ENCODE measurements at places on chromosomes 16 and 17.

DNA sequence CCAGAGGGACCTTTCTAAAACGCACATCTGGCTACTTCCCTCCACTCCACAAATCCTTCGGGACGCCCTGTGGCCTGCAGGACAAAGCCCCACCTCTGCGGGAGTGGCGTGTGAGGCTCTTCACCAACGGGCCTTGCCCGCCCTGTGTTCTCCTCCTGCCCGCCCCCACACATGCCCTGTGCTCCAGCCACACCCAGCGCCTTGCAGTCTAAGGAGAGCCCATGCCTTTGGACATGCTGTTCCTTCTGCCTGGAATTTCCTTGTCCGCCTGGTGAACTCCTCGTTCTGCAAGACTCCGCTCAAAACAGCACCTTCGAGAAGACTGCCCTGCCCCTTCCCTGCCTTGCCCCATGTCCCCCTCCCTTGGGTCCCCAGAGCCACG lies 7.4 kb downstream of the ELOB start:
- no peak for DNase-seq

- DNase-seq: no peak
Observed at GRCh38 chr17:574061-574460, 140.6 kb downstream of the VPS53 start.

- no peak for DNase-seq
Observed at GRCh38 chr16:4409081-4409932, 7.1 kb downstream of the CORO7 start.

- no peak for DNase-seq
Observed at GRCh38 chr17:877630-878029, 95.5 kb downstream of the MRM3 start.

- no peak for DNase-seq
Observed at GRCh38 chr17:79778504-79779083, 646 bp downstream of the CBX2 start.

DNA sequence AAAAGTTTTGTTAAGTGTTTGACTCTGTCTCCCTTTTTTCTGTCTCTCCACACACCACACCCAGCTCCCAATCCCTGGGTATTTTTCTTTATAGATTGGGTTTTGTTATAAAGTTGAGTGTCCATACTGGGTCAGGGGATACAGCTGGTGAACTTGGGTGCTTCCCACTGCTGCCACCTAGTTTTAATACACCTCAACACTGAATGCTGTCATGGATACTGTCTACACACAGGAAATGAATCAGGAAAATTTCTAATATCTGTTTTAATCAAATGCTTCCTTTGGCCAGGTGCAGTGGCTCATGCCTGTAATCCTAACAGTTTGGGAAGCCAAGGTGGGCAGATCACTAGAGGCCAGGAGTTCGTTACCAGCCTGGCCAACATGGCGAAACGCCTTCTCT lies 5.3 kb upstream of the TAOK1 start:
- no peak for DNase-seq

DNA sequence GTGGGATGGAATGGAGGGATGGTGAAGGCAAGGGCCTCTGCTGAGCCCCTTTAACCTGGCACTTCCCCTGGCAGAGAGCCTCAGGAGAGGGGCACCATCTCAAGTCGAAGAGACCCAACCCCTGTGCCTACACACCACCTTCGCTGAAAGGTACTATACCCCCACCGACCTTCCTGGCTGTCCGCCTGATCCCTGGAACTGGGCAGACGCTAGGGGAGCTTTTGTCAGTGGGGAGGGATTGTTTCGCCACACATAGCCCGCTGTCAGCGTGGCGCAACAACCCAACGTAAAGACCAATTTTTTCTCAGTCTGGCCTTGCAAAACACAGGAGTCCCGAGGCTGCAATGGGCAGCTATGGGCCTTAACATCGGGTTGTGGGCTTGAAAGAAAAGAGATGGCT lies 3.1 kb downstream of the PPP1R1B start:
- DNase-seq: no peak

- no peak for DNase-seq
Observed at GRCh38 chr17:70208080-70208794, 38.9 kb downstream of the KCNJ2 start.

DNA sequence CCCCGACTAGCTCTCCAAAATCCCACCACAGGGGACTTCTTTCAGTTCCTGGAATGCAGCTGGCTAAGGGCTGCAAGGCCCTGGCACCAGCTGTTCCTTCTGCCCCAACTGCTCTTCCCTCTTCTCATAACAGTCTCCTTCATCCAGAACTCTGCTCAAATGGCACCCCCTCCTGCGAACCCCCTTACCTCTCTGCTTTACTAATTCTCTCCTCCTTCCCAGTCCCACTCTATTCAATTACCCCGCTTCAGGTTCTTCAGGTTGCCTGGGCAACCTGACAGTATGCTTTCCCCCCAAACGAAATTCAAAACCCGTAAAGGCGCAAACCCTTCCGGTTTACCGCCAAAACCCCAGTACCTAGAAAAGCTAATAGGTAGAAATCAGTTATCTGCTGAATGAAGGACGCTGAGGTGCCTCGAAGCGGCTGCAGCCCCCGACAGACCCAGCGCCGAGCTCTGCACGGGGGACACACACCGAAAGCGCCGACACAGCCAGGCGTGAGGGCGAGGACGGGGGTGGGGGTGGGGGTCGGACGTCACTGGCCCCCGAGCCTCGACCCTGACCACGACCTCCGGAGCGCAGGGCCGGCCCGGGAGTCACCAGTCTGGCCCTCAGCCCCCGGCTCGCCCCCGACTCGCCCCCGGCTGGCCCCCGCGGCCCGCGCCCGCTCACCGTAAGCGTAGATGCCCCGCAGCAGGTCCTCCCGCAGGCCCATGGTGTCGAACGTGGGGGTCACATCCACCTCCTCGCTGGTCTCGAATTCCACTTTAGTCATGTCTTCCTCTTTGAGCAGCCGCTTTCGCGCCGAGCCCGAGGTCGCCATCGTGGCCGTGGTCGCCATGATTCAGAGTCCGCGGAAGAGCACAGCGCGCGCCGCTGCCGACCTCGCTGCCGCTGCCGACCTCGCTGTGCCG lies 550 bp downstream of the EIF4A3 start:
- peak; percentile 30 for DNase-seq

DNA sequence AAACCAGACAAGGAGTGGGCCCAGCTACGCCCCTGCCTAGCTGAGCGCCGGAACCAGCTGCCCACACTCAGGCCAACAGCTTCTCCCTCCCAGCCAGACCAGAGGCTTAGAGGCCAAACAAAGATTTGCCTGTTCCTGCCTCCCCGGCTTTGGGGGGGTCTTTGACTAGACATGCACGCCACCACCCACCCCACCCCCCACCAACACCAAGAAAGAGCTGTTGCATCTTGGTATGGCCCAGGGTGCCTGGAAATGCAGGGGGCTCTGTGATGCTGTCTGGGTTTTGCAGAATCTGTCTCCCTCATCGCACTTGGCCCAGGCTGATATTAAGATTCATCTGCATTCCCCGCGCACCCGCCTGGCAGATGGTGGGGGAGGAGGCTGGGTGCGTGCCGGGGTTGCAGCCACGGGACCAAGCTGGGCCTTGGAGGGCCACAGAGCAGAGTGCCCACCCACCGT lies 1.3 kb upstream of the NXPH3 start:
- DNase-seq: no peak

DNA sequence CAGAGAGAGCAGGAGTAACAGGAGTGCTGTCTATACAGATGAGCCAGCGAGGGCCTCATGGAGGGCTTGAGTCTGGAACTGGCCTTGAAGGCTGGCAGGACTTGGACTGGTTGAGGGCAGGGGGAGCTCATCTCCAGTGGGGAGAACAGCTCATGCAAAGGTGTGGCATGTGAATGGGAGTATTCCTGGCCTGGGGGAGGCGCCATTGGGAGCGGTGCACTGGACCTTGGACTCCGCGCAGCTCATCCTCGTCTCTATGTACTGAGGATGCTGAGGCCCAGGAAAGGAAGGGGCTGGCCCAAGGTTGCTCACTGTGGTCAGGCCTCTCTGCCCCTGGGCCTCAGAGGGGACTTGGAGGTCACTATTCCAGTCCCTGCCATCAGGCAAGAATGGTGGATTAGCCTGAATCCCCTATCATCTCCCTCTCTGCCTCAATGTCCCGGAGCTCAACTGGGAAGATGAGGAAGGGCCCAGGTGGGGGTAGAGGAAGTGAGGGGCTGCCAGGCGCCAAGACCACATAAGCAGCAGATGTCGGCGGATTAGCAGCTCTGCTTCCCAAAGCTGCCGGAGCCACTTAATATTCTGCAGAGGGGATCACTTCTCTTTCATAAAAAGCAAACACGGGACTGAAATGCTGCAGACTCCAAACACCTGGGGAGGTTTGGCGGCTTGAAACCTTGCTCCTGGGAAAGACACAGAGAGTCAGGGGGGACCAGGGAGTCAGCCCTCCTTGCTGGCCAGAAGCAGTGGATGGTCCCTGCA lies 88.9 kb downstream of the SDK2 start:
- DNase-seq: no peak

GRCh38 chr16:55255733-55256282 lies 68.2 kb upstream of the IRX6 start:
- DNase-seq: no peak

- DNase-seq: no peak
Observed at GRCh38 chr17:34760931-34761495, 181.6 kb downstream of the TMEM132E start.

DNA sequence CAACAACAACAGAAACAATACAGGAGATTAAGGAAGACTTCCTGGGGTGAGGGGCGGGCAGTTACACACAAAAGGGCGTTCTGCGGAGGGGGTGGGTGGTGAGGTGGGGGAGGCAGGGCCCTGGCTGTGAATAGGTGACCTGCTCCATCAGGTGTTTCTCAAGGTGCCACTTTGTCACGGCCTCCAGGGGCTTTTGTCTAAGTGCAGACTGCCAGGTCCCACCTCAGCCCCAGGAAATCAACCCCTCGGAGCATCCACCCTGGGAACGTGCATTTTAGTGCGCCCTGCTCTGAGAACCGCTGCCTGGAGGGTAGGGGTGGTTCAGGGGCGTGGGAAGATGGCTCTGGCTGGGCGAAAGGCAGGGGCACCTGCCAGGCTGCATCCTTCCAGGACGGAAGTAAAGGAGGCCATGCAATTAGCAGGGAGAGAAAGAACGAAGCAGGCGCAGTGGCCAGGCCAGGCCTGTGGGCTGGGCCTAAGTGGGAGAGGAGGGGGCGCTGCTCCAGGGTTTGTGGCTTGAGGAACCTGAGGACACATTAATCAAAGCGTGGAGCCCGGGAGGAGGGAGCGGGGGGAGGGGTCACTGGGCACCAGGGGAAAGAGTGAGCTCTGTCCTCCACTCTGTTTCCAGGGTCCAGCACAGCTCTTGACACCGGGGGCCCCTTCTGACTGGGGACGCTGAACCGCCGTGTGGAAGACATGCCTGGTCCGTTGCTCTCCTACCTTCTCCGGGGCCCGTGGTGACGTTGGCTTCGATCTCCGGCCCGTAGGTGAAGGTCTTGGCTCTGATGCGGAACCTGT lies 49.4 kb upstream of the CDC42EP4 start:
- DNase-seq: no peak

DNA sequence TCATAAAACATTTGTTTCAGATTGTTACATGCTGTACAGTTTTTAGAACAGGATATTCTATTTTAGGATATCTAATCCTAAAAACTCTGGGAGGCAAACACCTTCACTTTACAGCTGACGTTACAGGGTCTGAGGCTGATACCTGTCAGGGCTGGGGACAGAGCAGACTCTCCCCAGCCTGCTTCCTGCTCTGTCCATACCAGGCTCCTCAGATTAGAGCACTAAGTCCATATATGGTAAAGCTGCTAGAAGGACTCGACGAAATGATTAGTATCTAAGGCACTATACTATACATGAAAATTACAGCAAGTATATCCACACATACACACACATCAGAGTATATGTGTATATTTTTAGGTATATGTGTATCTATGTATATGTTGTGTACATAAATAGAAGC lies 125.2 kb downstream of the ZFHX3 start:
- no peak for DNase-seq

- no peak for DNase-seq
Observed at GRCh38 chr16:11386791-11387546, 41.7 kb downstream of the RMI2 start.

DNA sequence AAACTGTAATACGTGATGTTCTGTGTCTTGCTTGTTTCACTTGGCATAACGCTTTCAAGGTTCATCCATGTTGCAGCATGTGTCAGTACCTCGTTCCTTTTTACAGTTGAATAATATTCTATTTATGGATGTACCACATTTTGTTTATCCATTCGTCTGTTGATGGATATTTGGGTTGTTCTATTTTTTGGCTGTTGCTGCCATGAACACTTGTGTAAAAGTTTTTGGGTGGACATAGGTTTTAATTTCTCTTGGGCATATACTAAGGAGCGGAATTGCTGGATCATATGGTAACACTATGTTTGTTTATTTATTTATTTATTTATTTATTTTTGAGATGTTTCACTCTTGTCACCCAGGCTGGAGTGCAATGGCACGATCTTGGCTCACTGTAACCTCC lies 137.0 kb downstream of the MSI2 start:
- DNase-seq: no peak

DNA sequence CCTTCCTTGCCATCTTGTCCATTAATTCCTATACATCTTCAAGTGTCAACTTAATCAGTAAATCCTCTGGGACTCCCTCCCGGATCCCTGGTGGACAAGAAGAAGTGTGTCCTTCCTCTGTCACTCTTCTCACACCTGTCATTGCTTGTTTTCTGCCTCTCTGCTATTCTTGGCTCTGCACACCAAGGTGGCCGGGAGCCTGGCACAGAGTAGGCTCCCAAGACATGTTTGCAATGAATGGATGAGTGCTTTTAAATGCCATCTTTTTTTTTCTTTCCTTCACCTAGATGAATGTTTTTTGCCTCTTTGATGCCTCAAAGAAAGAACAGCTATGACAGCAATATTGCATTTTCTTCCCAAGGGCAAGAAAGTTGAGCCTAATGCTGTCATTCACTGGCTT lies 58.0 kb upstream of the CLEC18A start:
- no peak for DNase-seq

DNA sequence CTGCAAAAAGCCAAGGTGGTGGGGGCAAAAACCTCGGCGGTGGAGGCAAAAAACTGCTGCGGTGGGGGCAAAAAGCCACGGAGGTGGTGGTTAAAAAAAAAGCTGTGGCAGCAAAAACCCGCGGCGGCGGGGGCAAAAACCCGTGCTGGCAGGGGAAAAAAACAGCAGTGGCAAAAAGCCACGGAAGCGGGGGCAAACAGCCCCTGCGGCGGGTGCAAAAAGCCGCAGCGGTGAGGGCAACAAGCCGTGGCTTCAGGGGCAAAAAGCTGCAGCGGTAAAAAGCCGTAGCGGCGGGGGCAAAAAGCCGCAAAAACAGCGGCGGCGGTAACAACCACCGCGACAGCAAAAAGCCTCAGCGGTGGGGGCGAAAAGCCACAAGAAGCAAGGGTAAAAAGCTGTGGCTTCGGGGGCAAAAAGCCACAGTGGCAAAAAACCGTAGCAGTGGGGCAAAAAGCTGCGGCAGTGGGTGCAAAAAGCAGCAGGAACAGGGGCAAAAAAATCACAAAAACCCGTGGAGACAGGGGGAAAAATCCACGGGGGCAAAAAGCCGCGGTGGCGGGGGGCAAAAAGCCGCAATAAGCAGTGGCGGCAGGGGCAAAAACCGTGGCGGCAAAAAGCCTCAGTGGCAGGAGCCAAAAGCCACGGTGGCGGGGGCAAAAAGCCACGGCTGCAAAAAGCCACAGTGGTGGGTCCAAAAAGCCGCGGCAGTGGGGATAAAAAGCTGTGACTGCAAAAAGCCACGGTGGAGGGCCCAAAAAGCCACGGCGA lies 193.7 kb downstream of the SHCBP1 start:
- DNase-seq: no peak
